PC-3 (cell line): ENCODE measurements at places on chromosomes 5 and 9. TPM values are rescaled to one million over a fixed set of nuclear protein-coding genes. Genes with fewer than 3 reads are reported as not detected.
A peak's percentile ranks its signal among the peaks of the same experiment; 100 is the strongest.

GRCh38 chr5:138637256-138637655, 62.1 kb upstream of the HSPA9 start:
- no peak for DNase-seq
- no peaks in the 10 kb centered on the region for H3K27me3 ChIP-seq
- H3K4me1 ChIP-seq, result no peaks in the 10 kb centered on the region
- no peaks in the 10 kb centered on the region for H3K36me3 ChIP-seq

DNA sequence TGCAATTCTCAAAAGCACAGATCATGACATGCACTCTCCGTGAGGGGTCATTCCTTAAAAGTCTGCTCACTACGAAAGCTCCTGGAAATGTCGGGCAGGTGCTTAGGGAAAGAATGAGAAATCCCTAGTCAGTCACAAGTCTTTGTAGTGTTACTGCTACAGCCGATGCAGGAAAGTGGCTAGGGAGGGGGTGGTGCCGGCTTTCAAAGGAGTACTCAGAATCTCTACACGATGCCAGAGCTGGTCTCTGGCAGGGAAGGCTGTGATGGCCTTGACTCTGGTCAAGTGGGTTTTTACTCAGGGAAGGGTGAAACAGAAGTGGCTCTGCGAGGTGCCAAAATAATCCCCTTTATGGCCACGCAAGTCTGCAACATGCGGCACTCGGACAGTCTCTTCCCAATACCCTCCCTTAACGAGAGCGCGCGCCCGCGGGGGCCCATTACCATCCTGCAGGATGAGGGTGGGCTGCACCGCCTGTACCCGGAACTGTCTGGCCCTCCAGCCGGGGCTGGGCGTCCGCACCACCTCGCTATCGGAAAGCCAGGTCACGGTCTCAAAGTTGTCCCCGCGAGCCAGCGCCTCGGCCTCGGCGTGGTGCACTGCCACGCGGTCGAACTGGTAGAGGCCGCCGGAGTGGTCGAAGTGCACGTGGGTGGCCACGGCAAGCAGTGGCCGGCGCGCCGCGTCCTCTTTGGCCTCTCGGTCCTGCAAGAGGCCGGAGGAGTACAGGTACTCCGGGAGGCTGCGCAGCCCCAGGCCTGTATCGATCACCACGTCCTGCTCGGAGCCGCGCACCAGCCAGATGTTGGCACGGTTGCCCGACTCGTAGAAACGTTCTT, 956 bp downstream of the MBLAC2 start:
- H3K27me3 ChIP-seq, result no peaks in the 10 kb centered on the region
- peak overlapping the region; percentile 68 for H3K27ac ChIP-seq
- H3K36me3 ChIP-seq, result no peaks in the 10 kb centered on the region

GRCh38 chr9:109907400-109907799, 127.4 kb downstream of the PALM2AKAP2 start:
- H3K4me3 ChIP-seq, result no peak overlapping the region
- DNase-seq, result no peak
- H3K4me1 ChIP-seq, result peaks cover 20% of the 10 kb centered on the region
- H3K27me3 ChIP-seq, result no peaks in the 10 kb centered on the region
- no peaks in the 10 kb centered on the region; the same call in 1 of the 2 replicates for H3K36me3 ChIP-seq

DNA sequence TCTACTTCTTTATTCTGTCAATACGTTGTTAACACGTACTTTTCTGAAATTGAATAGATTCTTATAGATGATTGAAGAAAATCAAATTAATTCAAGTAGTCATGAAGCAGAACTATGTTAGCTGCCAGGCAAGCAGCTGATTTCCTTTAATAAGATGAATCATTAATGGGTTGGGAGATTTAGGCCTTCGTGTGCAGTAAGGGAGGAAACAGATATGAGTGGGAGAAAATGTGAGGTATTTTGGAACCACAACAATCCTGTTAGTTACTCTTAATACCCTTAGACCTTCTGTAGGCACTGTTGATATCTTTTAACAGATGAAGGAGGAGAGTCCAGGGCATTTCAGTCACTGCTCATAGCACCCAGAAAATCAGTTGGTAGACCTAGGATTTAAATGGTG, 121.0 kb downstream of the AOPEP start:
- H3K36me3 ChIP-seq, result no peaks in the 10 kb centered on the region
- no peaks in the 10 kb centered on the region for H3K27me3 ChIP-seq
- peaks cover 13% of the 10 kb centered on the region; the same call in 1 of the 2 replicates for H3K4me1 ChIP-seq
- H3K27ac ChIP-seq, result no peak overlapping the region
- peak; percentile 43 for DNase-seq
- no peak overlapping the region for H3K4me3 ChIP-seq

The STRBP gene
- total RNA-seq, result 15.6 and 19.2 TPM in 2 replicates
